ENCODE measurements at places on chromosomes 7 and 10.

DNA sequence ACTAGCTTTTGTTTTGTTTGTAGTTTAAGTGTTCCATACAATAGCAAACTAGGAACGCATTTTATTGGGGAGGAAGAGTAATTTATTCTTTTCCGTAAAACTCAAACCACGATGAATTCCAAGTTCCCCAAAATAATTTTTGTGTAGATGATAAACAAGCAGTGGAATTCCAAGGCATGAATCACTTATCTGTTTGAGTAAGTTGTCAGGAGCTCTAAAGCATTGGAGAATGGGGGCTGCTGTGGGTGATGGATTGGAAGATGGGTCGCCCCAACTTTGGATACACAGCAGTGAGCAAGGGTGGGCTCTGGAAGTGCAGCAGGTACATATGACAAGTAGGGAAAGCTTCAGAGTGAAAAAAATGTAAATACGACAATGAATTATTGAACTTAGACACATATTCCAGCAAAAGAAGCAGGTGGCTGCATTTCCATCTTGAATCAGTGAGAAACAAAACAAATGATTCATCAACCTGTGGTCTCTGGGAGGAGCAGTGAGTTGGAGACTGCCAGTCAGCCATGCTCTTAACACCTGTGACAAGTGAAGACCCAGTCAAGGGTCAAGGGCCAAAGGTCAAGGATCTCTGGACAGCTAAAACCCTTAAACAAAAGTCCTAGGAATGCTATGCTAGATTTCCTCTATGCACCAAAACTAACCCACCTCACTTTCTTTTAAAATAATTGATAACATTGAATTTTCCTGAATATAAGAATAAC is 34.2 kb upstream of the ADRB1 start:
- no peak for DNase-seq

GRCh38 chr7:134893920-134894319 is 92.4 kb upstream of the AGBL3 start:
- no peak for DNase-seq

- DNase-seq = peak; percentile 43
Measured at GRCh38 chr10:16648366-16648765, 126.7 kb upstream of the C1QL3 start.

DNA sequence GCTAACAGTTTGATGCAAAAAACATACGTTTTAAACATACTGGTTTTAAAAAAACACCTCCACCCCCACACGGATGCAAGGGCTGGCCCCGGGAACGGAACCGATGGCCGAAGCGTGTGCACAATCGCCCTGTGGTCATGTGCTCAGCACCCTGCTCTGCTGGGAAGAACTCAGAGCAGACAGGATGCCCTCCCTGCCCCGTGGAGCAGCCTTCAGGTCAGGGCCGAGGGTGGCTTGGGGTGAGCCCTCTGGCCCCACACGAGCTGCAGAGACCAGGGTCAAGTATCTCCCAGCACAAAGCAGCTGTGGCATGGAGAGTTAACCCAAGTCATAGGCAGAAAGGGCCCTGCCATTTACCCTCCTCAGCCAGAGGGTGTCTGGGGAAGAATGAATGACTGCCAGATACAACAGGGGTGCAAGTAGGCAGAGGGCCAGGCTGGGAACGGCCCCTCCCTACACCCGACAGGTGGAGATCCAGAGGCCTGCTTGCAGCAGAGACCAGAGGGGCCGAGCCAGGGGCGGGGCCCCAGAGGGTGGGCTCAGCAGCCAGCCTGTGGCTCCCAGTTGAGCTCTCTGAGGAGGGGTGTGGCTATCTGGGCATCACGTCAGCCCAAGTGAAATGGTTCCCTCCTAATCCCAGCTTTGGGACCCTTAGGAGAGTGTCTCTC is 56.8 kb downstream of the ZRANB1 start:
- no peak for DNase-seq

DNA sequence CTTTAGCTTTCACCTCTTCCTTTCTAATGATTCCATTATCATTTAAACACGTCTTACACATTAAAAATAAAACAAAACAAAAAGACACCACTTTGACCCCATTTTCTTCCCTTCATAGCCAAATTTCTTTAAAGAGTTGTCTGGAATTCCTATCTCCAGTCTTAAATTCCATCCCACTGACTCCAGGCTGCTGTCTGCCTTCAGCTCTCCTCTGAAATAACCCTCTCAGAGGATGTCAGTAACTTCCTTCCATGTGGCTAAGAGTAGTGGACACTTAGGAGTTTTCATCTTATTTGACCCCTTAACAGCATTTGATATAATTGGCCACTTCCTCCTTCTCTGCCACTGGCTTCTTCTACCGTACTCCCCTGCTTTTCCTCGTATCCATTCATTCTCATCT is 69.6 kb upstream of the MKX start:
- no peak for DNase-seq
